ENCODE measurements at places on chromosomes 6 and 20.

GRCh38 chr20:10790013-10790412 is 116.2 kb upstream of the JAG1 start:
- DNase-seq: no peak

GRCh38 chr6:37160922-37161778 is 8.8 kb upstream of the PIM1 start:
- no peak for DNase-seq

GRCh38 chr6:46340246-46340645 is 151.0 kb downstream of the RCAN2 start:
- no peak for DNase-seq

GRCh38 chr20:47220161-47220582 is 136.3 kb downstream of the ZMYND8 start:
- DNase-seq: no peak

GRCh38 chr20:52921340-52921739 is 50.8 kb upstream of the TSHZ2 start:
- DNase-seq: no peak

DNA sequence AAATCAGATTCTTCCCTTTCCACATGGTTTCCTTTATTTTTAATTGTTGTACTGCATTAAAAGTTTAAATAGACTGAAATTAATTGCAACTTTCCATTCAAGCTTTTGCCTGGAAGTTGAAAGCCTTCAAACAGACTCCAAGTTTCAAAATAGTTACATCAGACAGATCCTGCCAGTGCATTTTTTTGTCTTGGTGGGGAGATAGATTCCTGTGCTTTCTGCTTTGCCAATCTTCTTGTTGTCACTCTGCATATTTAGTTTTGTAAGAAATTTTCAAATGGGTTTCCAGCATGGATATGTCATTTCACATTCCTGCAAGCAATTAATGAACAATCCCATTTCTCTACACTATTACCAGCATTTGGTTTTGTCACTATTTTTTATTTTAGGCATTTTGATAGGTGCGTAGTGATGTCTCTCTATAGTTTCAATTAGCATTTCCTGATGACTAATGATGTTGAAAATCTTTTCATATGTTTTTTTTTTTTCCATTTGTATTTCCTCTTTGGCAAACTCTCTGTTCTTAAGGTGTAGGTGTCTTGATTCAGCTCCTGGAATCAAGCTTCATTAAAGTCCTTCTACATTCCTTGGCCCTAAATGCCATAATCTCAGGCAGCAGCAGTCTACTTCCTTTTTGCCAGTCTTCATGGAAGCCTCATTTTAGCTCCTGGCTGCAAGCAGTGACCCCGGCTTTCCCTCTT is 40.5 kb downstream of the SCP2D1 start:
- no peak for DNase-seq

- DNase-seq: no peak
Measured at GRCh38 chr20:43983904-43984361, 69.3 kb downstream of the TOX2 start.

DNA sequence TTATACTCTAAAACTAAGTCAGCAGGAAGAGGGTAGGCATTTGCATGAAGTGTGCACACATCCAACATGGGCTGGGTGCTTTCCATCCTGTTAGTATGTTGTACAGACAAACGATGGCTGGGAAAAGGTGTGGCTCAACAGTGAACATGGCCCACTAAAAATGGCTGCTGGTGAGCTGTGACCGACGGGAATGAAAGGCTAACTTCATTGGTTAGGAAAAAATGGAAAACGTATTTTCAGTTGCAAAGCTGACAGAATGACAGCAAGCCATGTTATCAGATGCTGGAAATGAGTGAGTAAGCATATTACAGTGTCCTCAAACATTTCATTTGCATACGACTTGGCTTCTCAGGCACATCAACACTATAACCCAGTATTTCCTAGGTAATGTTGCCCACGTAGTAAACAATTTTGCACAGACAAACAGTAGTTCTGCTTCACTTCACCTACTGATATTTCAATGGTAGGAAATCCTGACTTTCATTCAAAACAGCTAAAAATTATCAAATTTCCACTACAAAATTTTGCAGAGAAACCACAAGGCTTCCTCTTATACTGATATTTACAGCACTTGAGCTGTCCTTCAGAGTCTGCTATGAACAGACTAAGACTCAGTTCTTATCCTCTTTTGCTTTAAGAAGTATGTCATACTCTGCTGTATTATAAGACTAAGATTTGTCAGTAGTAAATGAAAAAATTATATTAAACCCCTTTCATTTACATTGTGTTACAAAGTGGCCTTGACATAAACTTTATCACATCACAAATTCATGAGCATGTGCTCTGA is 98.9 kb downstream of the IRF4 start:
- no peak for DNase-seq

- DNase-seq: no peak
Measured at GRCh38 chr20:58075586-58076345, 152.7 kb downstream of the ANKRD60 start.

DNA sequence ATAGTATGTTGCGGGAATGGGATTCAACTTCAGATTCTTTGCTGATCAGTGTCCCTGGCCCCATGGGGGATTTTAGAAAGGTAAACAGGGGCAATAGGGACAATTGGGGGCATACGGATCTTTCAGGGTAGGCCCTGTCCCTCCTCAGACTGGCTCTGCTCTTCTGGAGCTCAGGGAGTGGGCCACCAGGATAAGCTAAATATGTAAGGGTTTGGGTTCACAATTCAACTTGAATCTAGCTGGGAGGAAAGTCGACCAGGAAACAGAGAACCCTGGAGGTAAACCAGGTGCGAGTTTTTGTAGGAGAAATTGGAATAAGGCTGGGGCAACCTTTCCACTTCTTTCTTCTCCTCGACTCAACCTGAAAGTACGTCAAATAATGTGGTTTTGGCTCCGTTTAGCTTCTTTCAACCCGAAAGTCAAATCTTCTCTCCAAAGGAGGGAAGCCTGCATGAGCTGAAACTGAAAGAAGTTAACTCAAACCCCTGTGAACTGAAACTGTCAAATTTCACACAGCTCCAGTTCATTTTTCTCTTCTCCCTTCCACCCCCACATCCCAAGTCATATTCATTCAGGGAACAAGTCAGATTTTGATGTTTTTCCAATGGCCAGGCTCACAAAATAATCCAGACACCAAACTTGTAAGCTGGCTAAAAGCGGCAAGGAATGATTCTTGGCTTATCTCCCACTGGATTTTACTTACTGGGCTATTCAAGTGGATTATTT is 278.2 kb downstream of the CLIC5 start:
- DNase-seq: no peak

GRCh38 chr6:159217595-159218275 is 48.5 kb downstream of the FNDC1 start:
- no peak for DNase-seq

DNA sequence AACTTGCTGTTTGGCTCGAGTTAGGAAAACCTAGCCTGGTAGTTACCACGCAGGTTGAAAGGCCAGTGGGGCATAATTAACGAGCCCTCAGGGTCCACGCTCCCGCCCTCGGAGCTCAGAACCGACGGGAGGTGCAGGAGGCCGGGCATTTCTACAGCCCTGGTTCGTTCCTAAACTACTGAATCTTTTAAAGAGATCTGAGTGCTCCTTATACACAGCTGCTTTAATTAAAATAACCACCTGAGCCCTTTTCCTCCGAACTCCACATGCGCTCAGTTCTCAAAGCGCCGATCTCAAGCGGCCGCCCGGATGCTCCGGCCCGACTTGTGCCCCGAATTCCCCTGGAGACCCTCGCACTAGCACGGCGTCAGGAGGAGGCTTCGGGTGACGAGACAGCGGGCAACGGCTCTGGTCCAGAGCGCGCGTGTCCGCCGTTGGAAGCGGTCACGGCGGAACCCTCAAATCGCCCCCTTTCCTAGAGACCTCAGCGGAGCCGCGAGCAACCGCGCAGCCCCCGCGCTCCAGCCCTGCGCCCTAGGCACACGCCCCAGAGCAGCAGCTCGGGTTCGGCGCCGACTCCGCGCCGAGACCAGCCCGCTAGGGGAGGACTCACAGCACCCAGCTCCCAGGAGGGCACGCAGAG is 397 bp downstream of the WDR27 start:
- no peak for DNase-seq

GRCh38 chr6:146871611-146872425 is 273.0 kb downstream of the ADGB start:
- DNase-seq: no peak

GRCh38 chr6:46667377-46667776 is 14.6 kb downstream of the SLC25A27 start:
- DNase-seq: no peak

DNA sequence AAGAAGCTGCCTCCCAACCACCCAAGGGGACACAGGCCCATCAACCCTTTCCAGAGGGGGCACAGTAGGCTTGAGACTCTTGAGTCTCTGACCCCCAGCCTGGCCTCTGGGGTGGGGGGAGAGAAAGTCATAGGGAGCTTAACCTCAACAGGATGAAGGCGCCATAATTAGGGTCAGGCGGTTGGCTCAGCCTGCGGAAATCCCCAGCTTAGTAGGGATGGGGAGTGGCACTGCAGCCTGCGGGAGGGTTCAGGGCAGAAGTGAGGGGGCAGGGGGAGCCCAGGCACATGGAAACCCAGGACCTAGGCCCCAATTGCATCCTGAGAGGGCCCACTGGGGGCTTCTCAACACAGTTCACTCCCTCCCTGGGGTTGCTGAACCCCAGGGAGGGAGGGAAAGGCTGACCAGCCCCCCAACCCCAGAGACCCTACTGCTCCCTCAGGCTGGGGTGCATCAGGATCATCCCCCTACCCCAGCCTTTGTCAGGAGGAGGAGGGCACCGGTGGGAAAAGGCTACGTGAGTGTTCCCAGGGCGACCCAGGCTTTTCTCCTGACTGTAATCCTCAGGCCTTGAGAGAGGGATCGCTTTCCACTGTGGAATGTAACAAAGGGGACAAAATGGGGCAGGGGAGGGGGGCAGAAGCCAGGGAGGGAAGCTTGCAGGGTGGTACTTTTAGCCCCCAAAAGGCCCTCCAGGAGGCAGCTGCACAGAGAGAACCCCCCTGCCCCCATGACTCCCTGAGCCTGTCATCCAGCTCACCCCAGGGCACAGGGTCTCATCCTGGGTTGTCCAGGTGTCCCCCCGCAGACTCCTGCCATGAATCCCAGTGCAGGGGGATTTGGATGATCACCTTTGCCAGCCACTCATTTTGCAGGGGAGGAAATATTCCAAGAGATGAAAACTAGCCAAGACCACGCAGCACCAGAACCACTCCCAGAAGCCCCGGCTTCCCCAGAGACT is 46.4 kb downstream of the MRPL14 start:
- no peak for DNase-seq

GRCh38 chr6:111737065-111737521 is 131.4 kb upstream of the TRAF3IP2 start:
- DNase-seq: no peak

- DNase-seq: no peak
Measured at GRCh38 chr6:170149681-170150589, 140.9 kb downstream of the DLL1 start.

DNA sequence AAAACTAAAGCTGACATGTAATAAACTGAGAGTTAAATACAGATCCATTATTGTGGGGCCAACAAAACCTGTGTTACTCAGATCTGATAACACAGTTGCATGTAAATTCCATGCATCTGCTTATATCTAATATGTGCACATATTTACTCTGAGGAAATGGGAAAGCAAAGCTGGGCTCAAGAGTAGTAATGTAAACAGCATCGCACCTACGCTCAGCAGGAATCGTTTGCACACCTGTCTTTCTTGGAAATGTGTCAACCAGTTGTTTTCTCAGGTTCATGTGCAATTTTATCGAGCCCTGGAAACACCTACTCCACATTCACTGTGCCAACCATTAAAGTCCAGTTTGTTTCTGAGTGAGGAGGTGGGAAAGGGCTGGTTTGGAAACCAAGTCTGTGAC is 80.3 kb upstream of the CNKSR3 start:
- DNase-seq: no peak

- no peak for DNase-seq
Measured at GRCh38 chr6:57104336-57104735, 14.3 kb downstream of the ZNF451 start.

- DNase-seq: no peak
Measured at GRCh38 chr6:30844118-30844535, 40.2 kb upstream of the DDR1 start.

- no peak for DNase-seq
Measured at GRCh38 chr6:24854077-24854666, 55.5 kb upstream of the ARMH2 start.

All from hypothalamus (tissue), 51 donors.